PC-3 (cell line): ENCODE measurements at places on chromosomes 12 and 14.

GRCh38 chr14:90159146-90159545 is 97.2 kb upstream of the PSMC1 start:
- no peak for DNase-seq

GRCh38 chr12:66061557-66062289 is 68.8 kb downstream of the LLPH start:
- DNase-seq: no peak

GRCh38 chr12:116308647-116309046 is 31.2 kb upstream of the MED13L start:
- no peak for DNase-seq

DNA sequence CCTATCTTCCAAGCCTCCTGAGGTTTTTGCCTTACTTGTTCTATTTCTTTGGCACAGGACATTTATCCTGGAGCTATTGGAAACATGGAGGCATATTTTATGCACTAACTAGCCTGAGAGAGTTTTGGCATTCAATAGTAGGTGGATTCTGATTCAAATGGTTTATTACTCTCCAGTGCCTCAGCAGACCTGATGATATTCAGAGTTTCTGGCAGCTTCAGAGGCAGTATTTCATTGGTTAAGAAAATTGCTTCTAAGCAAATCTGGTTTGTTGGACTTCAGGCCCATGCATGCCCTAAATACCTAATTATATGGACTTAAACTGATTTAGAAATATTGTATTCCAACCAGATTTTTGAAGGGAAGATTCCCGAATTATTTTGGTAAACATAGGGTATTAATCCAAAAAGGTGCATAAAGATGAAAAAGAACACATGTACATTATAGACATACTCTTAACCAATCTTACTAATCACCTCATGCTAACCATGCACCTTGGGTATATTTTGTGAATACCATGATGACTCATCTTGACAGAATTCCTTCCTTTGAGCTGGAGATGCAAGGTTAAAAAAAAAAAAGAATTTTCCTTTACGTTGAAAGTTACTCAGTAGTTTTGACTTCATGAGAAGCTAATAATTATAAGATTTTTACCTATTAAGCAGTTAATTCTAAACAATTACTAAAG is 44.3 kb upstream of the KTN1 start:
- peak; percentile 88 for DNase-seq

DNA sequence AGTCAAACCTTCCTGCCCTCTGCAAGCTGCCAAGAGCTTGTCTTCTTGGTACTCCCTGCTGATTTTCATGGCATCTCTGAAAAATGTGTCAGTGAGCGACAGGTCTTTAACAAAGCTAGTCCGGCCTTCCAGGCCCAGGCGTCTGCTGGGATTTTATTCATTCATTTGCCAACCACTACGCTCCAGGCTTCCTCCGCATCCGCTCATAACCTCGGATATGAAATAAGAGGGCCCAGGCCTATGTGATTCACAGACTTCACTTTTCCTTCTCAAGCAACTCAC is 13.8 kb downstream of the TSPAN9 start:
- DNase-seq: no peak

- no peak for DNase-seq
These were observed 13.1 kb downstream of the P2RX2 start for GRCh38 chr12:132631666-132632065.
